ENCODE measurements at places on chromosomes 1 and 21.

- no peak for DNase-seq
Observed at GRCh38 chr1:57418971-57419370, 4.9 kb downstream of the DAB1 start.

DNA sequence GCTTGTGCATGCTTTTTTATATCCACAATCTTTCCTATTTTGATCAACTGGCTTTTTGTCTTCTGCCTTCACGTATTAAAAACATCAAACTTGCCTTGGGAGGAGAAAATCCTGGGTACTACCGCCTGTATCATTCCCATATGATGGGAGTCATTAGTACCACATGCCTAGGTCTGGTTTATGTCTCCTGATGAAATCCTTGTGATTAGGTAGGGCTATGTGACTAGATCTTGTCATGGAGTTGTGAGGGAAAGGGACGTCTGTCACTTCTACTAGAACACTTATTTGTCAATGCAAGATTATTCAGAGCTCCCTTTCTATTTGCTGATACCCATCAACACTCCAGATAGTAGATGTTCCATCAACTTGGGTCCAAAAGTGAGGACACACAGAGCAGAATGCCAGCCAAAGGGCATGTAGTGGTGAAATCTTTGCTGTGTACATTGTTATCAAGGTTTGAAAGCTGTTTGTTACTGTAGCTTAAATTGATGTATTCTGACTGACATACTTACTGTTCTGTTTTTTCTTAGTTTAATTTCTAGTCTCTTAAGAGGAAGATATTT, 621.8 kb upstream of the NR5A2 start:
- no peak for DNase-seq

GRCh38 chr1:62951428-62951827, 167.5 kb downstream of the ATG4C start:
- no peak for DNase-seq

- DNase-seq = no peak
Observed at GRCh38 chr1:46137916-46138315, 5.5 kb upstream of the PIK3R3 start.

- DNase-seq = no peak
Observed at GRCh38 chr1:54124906-54125305, 27.9 kb downstream of the CDCP2 start.

- no peak for DNase-seq
Observed at GRCh38 chr1:217027403-217028080, 304.3 kb upstream of the ESRRG start.

- DNase-seq = no peak
Observed at GRCh38 chr1:41856944-41857285, 61.8 kb downstream of the HIVEP3 start.

- DNase-seq = no peak
Observed at GRCh38 chr1:117531222-117531621, 74.6 kb upstream of the TENT5C start.

GRCh38 chr1:203649999-203650836, 23.6 kb downstream of the ATP2B4 start:
- DNase-seq = peak; percentile 53

DNA sequence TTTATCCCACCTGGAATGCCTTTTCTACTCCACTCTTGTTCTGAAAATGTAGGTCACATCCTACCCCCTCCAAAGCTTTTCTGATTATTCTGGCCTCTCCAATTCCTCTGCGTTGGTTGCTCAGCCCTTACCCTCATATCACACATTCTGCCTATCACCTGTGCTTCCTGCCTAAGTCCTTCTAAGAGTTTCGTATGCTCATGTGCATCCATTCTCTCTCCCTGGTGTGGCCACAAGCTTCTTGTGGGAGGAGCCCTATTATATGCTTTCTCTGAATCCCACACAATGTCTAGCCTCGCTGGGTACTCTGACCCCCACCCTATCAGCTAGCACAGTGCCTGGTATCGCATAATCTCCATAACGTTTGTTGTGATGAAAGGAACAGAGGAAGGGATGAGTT, 54.2 kb downstream of the CD58 start:
- no peak for DNase-seq

DNA sequence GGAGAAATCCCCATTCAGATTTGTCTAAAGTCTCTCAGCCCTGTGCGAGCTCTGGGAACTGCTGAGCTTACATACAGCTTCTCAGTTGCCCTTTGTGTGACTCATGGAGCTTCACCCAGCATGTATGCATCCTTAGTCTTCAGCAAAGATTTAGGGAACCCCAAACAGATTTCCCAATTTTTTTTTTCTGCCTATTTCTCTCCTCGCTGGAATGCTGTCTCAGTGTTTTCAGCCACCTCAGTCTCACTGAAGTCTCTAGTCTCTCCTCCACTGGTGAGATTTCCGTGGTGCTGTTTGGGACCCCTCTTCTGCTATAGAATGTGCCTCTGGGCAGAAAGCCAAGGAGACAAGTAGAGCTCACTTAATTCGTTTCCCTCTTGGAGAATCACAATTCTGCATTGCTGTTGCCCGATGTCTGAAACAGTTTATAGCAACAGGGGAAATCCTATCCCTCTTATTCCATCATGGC, 28.1 kb upstream of the TXLNA start:
- DNase-seq = peak; percentile 73

DNA sequence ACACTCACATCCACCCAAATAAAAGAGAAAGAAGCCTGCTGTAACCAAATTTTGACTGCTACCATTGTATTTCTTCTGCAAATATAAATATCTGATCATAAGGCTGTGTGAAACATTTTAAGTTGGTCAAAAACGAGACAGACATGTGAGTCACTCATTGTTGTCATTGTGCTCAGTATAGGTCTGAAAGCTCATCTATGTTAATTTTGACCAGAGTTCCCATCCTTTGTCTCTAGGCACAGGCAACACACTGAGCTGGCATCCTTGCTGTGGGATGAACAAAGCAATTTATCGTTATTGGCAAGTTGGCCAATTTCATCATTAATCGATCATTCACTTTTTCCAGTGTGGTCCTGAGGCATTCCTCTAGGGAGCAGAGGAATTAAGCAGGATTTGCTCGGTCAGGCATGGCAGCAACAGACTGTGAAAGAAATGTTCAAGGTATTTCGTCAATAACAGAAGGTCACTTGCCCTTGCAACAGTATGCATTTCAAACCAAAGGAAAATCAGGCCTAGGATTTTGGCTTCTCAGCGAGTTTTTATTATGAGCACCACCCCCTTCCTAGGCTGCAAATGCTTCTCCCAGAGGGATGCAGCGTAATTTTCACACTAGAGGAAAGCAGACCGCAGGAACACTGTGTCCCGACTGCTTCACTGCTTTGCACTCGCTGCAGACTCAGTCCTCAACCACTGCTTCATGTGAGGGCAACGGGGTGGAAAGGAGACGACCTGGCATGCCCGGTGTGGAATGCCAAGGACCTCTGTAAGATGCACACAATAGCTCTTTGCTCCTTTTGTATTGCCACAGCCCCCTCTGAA, 87.9 kb upstream of the SMYD2 start:
- no peak for DNase-seq

- no peak for DNase-seq
Observed at GRCh38 chr1:160061369-160062229, 8.4 kb downstream of the KCNJ10 start.

GRCh38 chr1:89198081-89198480, 661 bp downstream of the GBP4 start:
- DNase-seq = no peak

DNA sequence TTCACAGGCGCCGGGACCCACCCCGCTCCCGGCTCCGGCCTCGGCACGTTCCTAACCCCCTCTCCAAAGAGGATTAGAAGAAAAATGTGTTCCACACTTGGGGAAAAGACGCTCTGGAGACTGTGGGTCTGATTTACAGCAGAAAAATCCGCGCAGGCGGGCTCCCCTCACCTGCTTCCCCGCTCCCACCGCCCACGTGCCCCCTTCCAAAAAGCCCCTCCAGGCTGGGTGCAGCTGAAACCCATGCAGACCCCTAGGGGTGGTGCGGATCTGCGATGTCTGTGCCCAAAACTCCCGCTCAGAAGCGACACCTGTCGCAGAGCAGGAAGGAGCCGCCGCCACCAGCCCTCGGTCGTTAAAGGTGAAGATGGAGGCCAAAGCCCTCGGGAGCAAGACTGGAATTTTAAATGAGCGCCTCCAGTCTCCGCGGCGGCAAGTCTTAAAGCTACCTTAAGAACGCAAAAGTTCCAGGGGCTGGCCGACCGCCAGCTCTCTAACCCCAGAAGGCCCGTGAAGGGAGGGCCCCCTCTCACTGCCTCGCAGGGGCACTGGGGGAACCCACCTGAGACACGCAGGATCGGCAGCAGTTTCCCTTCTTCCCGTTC, 688 bp upstream of the CHD5 start:
- no peak for DNase-seq

DNA sequence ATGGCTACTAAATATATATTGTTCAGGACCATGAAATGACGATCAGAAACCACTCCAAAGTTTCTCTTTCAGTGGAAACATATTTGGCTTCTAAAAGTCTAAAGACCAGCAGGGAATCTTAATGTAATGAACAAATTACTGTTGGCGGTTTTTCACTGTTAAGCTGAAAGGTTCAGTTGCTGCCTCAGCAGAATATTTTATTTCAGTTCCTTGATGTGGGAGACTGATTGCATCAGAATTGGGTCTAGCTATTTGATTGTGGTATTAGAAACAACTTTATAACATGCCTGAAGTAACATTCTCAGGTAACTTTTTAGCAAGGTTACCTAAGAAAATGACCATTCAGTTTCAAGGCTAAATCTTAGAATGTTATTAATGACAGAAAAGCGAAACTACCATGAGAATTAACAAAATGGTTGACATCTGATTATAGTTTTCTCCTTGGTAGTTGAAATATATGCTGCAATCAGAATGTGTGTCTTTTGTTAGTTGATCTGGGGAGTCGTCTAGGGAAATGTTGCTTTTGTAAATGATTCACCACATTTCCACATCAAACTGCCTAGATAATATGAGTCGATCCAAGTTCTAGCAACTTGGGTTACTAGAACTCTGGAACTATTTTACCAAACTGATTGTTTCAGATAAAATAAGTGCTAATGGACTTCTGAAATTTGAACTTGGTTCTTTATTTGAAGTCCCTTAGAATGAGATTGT, 200.4 kb downstream of the HMCN1 start:
- DNase-seq = no peak

- DNase-seq = no peak
Observed at GRCh38 chr1:29498126-29499103, 262.1 kb downstream of the PTPRU start.

- DNase-seq = no peak
Observed at GRCh38 chr1:91729621-91730358, 156.2 kb downstream of the TGFBR3 start.

GRCh38 chr1:54413295-54413694, 7.1 kb upstream of the SSBP3 start:
- peak; percentile 66 for DNase-seq

DNA sequence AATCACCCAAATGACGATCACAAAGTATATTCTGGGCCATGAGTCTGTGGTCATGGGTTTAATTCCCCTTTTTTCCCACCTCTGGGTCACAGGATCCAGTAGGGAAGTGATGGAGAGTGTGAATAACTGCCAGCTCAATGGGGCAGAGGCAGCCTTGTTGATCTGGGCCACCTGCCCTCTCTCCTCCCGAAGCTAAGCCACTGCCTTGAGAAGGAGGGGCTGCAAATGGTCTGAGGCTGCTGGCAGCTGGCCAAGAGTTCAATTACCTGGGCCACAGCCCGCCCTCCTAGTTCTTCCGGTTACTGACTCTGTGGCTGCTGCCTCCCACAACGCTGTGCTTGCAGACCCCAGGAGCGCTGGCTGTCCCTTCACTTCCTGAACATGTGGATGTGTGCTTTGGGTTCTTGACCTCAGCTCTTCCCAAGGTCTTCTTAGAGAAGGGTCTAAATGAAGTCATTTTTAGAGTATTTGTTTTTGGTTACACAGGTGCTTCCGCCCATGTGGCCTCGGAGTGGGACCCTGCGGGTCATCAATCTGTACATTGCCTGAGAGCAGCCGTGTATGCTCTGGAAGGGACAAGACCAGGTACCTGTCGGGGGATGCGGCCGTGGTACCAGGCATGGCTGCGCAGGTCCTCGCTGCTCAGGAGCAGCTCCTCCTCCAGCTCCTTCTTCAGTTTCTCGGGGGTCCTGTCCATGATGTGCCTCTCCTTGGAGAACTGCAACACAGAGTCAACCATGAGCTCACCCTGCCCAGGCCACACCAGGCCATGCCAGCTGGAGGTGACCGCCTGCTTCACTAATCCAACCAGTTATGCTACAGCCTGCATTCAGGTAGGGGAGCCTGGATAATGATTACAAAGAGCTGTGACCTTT, 89.7 kb downstream of the BCAR3 start:
- peak; percentile 62 for DNase-seq

- no peak for DNase-seq
Observed at GRCh38 chr1:204463125-204464060, 31.2 kb downstream of the PIK3C2B start.

- DNase-seq = no peak
Observed at GRCh38 chr1:237042892-237043576, 1.1 kb downstream of the RYR2 start.

GRCh38 chr1:60571811-60572210, 498.2 kb upstream of the C1orf87 start:
- DNase-seq = no peak

DNA sequence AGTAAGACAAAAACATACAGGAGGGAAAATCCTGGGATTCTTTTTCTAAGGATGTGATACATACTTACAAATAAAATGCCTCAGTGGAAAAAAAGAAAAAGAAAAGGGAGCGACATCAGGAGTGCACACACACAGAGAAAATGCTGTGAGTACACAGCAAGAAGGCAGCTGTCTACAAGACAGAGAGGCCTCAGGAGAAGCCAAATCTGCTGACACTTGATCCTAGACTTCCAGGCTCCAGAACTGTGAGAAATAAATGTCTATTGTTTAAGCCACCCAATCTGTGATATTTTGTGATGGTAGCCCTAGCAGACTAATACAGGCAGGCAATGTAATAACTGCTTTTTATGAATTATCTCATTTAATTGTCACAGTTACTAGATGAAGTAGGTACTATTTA, 17.0 kb upstream of the TRIM45 start:
- no peak for DNase-seq

DNA sequence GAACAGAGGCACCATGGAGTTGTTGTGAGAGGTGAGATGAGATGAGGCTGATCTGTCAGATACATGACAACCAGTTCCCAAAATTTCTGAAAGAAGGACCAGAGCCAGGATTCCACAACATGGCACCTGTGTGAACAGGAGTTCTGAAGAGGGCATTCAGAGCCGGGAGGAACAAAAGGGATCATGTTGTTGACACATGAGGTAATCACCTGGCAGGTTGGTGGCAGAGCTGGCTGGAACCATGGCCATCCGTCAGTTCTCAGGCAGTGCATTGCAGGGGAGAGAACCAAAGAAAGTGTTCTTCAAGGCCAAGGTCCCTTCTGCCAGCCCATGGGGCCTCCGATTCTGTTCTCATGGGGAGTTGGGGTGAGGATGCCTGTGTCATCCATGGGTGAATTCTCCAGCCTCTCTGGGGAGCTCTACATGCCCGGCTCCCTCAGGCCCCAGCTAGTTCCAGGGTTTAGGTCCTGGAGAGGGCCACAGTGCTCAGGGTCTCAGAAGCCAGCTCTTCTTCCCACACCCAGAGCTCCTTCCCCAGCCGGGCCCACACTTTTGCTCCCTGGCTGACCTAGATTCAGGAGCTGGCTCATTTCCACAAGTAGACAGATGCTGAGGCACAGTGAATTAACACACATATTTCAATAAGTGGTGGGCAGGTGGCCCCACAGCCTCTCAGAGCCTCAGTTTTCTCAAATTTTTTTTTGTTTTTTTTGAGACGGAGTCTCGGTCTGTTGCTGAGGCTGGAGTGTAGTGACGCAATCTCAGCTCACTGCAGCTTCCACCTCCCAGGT, 49.1 kb upstream of the CTPS1 start:
- no peak for DNase-seq

GRCh38 chr1:44831516-44831915, 11.5 kb downstream of the PTCH2 start:
- DNase-seq = no peak

GRCh38 chr1:202861420-202862132, 27.4 kb downstream of the RABIF start:
- peak; percentile 96 for DNase-seq

Data from suppressor macrophage treated with lipopolysaccharide for 1 hour (primary cell).